ENCODE measurements at places on chromosomes 1 and 21.

- DNase-seq: no peak
These were observed 145.9 kb downstream of the CNIH3 start for GRCh38 chr1:224762046-224762445.

- peak; percentile 72 for DNase-seq
These were observed at the start of gene GPR153 for GRCh38 chr1:6260961-6261614. GPR153 (minus strand) TSS chr1:6261098; CDS start chr1:6254905, 6,193 bp downstream.

- no peak for DNase-seq
These were observed 50.4 kb upstream of the FMOD start for GRCh38 chr1:203401199-203401877.

GRCh38 chr1:211612786-211613107 lies 33.8 kb upstream of the SLC30A1 start:
- DNase-seq: no peak

DNA sequence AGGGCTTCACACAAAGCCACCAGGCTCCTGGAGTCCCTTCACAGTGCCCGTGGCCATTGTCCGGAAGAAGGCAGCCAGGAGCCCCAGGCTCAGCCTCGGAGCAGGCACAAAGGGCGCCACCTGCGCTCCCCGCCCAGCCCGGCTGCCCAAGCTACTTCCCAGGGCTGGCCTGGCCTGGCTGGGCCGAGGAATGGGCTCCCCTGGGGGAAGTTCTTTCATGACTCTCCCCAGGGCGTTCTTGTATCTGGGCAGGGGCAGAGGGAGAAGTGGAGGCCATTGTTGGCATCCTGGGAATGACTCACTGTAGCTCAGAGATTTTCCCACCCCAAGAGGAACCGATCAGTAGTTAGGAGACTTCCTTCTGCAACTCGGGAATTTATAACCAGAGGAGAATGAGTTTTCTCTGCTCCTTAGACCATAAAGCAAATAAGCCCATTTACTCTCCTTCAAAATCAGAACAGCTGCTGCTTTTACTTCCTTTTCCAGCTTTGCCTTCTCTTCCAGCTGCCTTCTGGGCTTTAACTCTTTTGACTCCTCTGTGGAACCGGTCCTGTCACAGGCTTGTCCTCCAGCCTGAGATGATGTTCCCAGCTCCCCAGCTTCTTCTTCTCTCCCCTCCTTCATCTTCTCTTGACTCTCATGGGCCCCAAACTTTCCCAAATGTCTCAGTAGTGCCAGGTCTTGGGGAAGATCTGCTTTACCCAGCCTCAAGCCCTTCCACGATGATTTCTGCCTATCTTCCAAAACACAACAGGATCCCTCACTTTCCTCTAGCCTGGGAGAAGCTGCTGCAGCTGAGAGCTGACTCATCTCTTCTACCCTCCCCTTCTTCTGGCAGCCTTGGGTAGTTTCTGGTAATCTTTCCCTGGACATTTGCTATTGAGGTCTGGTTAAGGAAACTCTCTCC lies 118.7 kb upstream of the CD34 start:
- DNase-seq: no peak

- DNase-seq: no peak
These were observed 4.9 kb upstream of the SAMD11 start for GRCh38 chr1:918843-919242.

DNA sequence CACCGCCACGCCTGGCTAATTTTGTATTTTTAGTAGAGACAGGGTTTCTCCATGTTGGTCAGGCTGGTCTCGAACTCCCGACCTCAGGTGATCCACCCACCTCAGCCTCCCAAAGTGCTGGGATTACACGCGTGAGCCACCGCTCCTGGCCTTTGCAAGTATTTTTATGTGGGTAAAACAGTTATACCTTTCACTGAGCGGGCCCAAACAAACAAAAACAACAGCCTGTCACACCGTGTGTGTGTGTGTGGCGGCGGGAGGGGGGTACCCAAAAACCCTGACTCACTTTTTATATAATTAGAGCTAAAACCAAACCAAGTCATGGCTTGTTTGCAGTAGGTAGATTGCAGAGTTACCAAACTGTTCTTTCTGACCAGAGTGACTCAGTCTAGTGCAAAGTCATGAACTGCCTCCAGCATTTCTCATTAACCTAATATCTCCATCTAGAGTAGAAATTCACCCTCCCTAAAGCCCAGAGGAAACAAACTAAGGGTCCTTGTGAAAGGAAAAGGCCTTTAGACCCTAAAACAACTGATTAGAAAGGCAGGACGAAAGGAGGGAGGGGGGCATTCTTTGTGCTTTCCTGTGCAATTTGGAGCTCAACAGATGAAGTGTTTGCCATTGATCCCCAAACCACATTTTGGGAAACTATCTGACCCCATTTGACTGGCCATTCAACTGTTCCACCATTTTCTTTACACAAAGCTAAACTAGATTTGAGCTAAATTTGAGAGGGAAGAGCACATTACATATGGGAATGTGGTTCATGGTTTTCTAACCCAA lies 181.0 kb downstream of the DHRS3 start:
- DNase-seq: no peak

GRCh38 chr1:94093996-94094395 lies 27.0 kb downstream of the ABCA4 start:
- no peak for DNase-seq

- no peak for DNase-seq
These were observed 304.9 kb upstream of the USP24 start for GRCh38 chr1:55519937-55520683.

GRCh38 chr1:8182034-8182761 lies 135.7 kb upstream of the SLC45A1 start:
- peak; percentile 77 for DNase-seq

DNA sequence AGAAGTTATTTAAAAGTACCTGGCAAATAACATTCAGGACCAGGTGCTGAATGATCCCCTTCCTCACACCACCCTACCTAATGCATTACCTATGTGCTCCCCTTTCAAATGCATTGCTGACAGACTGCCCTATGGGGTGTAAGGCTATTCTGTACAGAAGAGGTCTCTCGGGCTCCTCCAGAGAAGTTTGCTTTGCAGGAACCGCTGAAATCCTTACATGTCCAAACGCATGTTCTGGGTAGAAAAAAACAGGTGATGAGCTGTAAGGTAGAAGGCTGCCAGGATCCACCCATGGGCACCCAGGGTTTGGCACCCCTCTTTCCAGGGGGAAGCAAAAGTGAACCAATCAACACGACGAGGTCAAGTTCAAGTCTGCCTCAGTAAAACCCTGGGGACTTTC lies 58.3 kb upstream of the TARBP1 start:
- DNase-seq: no peak

All from DMS53 (cell line).